ENCODE measurements at places on chromosomes 1 and 21.

DNA sequence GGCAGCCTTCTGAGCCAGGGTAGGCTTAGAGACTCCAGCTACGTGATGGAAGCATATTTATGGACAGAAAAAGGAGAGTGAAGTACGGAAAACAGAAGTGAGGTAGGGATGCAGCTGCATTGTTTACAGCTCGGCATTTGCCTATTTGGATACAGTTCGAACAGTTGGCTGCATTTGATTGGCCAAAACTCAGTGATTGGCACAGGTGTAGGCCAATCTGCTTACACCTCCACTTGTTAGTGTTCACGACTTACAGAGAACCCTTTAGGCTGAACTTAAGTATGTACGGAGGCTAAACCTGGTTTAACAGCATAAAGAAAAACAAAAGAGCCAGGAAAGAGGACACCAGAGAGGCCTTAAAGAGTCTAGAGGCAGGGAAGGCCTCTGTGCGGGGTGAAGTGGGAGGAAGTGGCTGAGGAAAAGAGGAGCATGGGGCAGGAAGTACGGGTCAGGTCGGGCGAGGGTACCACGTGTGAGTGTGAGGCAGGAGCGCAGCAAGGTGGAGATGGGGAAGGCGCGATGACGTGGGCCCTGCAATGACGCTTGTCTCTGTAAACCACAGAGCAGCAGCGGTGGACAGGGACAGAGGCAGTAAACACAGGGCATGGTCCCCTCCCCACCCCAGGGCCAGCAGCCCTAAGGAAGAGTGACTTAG is 32.0 kb downstream of the RSPH1 start:
- peak; percentile 80 for DNase-seq

DNA sequence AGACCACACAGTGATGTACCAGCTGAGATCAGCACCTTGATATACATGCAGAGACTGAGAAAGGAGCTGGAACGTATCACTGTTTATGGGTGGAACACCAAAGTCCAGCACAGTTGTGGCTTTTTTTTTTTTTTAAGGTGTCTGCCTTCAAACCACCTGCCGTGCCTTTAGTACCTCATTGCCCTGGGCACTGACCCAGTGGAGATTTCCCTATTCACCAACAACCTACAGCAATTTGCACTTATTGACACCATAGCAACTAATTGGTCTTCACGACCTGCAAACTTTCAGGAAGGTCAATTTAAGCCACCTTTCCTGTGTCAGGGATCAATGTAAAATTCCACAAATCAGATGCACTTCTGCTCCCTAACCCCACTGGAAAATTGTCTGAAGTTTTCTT is 181.6 kb upstream of the ADGRL2 start:
- DNase-seq, result no peak

- DNase-seq, result no peak
Observed at GRCh38 chr1:209389975-209390374, 193.5 kb upstream of the CAMK1G start.

- DNase-seq, result no peak
Observed at GRCh38 chr1:111649648-111650047, 30.1 kb downstream of the RAP1A start.

DNA sequence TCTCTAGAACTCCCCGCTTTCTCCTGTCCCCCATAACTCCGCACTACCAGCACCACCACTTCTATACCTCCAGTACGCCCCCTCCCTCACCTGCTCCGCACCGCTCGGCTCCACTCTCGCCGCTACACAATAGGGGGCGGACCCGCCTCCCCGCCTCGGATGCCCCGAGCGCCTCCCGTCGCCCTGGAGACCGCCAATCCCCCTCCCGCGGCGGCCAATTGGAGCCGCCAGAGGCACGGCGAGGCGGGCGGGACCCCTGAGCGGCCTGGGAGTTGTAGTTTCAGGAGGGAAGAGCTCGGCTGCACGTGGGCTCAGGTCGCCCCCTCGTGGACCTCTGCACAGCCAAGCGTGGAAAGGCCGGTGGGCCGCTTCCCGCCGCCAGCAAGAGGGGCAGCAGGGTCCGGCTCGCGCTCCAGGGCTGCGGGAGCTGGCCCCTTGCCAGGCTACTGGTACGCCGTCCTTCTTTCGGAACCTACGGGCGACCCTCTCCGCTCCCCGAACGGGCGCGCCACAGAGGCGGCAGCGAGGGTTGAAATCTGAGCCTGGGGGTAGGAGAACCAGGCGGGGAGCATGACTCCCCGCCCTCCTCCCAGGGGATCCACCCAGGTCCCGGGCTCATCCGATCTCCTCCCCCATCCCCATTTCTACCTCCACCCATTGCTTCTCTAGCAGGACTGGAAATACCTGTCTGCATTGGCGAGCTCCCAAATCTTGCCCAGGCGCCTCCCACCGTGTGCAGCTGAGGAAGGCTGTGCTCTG is at the start of gene IGSF9:
Gene IGSF9 (minus strand): TSS at position 131 of the 759 bp plus-strand sequence. CDS start 2,159 bp downstream, outside the sequence.
- peak; percentile 67 for DNase-seq

- no peak for DNase-seq
Observed at GRCh38 chr1:71829346-71829745, 453.0 kb downstream of the NEGR1 start.

DNA sequence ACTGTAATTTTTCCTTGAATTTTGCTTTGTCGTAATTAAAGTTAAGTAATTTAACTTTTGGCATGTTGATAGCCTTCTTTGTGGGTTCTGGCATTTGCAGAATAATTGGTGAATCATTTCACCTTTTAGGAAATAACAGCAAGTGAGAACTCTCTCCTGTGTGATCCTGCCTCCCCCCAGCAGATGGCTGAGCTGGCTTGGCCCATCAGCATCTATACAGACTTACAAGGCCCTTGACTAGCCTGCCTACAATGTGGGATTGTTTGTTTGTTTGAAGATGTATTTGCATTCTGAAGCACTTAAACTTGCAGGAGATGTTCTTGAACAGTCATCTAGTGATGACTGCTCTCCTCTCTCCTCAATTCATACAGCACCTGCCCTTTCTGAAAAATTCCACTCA is 55.9 kb downstream of the MACO1 start:
- DNase-seq, result no peak
